Activated CD4-positive, alpha-beta T cell treated with anti-CD3 and anti-CD28 coated beads, Interleukin-2, amount 10 ng/mL, durations not matched to agents 7 days and 5 days (primary cell): ENCODE measurements at places on chromosomes 11 and 22. TPM values are rescaled to one million over a fixed set of nuclear protein-coding genes. Genes with fewer than 3 reads are reported as not detected.

DNA sequence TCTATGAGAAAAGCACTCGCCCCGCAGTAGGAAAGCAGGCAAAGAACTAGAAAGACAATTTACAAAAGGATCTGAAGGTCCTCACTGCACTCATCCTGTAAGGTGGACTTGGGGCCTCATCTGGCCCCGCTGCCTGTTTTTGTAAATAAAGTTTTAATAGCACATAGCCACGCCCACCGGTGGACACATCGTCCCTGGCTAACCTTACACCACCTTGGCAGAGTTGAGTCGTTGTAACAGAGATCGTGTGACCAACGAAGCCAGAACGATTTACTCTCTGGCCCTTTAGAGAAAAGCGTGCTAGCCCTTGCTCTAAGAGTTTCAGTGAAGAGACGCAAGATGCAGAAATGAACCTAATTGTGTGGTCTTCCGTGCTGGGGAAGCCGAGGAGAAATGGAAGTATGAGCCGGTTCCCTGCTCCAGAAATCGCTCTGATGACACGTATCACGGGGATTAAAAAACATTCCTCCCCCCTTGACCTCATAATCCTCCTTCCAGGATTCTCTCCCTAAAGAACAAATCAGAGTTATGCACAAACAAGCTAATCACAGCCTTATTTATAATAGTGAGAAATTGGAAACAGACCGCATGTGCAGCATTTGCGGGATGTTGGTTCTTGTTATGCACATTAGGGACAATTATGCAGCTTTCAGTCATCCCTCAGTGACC lies 80.1 kb downstream of the CDKN1C start:
- H3K27ac ChIP-seq = no peak overlapping the region
- DNase-seq = no peak
- H3K4me3 ChIP-seq = no peak overlapping the region
- H3K36me3 ChIP-seq = no peaks in the 10 kb centered on the region
- peaks cover 9% of the 10 kb centered on the region for H3K4me1 ChIP-seq
- H3K27me3 ChIP-seq = no peaks in the 10 kb centered on the region

DNA sequence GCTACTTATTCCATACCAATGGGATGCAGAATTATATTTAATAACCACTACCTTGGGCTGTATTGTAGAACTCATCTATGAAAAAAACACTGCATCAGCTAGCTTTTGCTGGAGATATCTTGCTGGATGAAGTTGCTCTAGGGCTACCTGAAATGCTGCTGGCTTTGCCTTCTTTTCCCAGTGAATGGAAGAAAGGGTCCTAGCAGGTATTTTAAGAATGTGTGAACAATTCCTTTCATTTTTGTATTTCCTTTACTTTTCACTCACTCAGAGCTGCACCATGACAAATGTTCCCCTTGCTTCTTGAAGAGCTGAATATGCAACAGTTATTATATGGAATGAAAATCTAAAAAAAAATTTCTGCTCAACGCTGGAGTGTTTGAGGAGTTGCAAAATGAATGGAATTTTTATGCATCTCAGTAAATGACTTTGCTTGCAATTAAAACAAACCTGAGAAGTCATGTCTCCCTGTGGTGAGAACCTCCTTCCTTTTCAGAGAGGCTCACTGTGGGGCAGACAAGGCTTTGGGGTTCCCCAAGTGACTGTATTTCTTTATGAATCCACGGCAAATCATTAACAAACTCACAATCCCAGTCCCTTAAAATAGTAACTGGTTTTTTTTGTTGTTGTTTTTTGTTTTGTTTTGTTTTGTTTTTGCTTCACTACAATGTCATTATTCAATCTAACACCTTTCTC lies 566.8 kb upstream of the KIRREL3 start:
- H3K4me3 ChIP-seq = no peak overlapping the region
- H3K27me3 ChIP-seq = no peaks in the 10 kb centered on the region
- no peaks in the 10 kb centered on the region for H3K36me3 ChIP-seq
- no peak overlapping the region for H3K27ac ChIP-seq

DNA sequence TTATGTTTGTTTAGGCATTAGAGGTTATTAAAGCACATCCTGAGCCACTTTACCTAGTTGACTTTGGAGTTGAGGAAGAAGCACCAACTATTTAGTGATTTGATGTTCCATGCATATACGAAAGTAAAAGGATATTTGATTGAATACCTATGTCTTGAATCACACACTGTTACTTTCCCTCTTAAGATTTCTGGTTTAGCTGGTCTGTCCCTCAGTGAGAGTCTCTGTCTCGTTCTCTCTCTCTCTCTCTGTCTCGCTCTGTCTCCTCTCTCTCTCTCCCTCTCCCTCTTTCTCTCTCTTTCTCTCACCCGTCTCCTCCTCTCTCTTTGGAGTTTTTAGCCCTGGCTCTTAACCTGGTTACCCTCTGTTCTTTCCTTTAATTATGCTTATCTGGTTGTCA lies 11.0 kb downstream of the CTNND1 start:
- peaks cover 6% of the 10 kb centered on the region for H3K4me1 ChIP-seq
- no peak overlapping the region for H3K27ac ChIP-seq
- DNase-seq = no peak
- H3K4me3 ChIP-seq = no peak overlapping the region
- no peaks in the 10 kb centered on the region for H3K36me3 ChIP-seq

DNA sequence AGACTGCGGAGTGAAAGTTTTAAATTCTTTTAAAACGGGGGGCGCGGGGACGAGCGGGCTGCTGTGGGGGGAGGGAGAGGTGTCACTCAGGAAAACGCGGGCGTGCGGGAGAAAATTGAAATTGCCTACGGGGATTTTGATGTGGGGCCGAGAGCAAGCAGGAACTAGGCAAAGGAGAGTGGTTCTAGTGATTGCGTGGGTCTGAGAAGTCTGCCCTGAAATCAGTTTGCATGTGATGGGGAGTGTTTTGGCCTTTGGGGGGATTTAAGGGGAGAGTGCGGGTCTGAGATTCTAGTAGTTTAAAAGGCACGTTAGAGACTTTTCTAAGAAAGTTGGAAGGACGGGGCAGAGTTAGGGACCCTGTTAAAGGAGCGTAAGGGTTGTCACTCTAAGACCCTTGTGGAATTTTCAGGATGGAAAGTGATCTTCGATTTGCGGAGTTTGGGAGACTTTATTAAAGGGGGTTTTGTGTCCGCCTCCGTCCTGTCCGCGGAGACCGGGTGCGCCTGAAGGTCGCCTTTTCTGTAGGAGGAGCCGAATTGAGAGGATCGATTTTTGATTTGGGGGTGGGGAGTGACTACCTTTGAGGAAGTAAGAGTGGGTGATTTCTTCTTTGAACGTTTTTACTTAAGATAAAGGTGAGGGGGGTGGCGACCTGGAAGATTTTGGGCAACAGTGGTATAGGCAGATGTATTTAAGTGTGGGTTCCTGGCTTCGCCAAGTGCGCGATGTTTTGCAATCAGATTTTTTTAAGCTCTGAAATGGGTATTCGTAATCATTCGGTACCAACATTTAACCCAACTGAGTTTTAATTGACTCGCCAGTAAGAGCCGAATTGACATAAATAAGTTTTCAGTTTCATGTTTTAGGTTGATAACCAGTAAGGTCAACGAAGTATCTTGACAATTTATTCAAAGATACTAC lies 1.1 kb downstream of the EED start:
- H3K27ac ChIP-seq = no peak overlapping the region
- H3K36me3 ChIP-seq = peaks cover 18% of the 10 kb centered on the region
- no peak overlapping the region for H3K4me3 ChIP-seq
- H3K27me3 ChIP-seq = no peaks in the 10 kb centered on the region
- DNase-seq = peak; percentile 29

DNA sequence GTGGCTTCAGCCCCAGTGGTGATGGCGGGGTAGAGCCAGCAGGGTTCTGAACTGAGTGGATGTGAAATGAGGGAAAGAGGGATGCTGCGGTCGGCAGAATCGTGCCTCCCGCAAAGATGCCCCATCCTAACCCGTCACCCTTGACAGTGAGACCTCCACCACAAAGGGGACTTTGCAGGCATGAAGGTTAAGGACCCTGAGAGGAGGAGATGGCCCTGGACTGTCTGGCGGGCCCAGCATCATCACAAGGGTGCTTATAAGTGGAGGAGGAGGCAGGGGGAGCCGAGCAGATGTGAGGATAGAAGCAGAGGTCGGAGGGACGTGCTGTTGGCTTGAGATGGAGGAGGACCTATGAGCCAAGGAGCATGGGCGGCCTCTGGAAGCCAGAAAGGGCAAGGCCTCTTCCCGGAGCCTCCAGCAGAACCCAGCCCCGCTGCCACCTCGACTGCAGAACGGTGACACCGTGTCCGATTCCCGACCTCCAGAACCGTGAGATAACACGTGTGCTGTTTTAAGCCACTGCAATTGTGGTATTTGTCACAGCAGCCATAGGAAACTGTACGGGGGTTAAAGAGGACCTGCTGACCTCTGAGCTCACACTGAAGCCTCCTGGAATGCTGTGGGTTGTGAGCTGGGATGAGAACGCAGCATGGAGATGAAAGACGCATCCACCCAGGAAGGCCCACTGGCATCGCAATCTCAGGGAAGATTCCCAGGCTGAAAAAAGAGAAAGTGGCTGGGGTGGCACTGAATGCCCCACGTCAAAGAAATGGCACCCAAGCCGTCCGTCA lies 10.9 kb downstream of the LINC01488 start:
- H3K36me3 ChIP-seq = no peaks in the 10 kb centered on the region
- no peaks in the 10 kb centered on the region for H3K4me1 ChIP-seq
- no peak for DNase-seq
- H3K4me3 ChIP-seq = no peak overlapping the region

DNA sequence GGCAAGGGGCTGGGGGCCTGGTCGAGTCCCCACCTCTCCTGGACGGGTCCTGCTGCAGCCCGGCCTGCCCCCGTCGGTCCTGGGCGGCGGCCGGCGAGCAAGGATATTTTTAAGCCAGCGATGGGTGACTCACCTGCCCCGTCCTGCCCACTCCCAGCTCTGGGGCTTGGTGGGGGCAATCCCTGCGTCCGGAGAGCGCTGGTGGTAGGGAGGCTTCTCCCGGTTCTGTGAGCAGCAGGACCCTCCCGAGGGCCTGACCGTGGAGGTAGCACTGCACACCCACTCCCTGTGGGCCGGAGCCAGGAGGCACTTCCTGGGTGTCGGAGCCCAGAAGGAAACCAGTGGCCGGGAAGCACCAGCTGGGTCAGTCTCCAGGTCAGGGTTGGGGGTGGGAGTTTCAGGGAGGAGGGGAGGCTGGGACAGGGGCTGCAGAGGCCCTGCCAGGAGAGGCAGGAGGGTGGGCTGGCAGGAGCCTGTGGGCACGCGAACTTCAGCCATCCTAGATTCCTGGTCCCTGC lies 467 bp downstream of the EPS8L2 start:
- no peak overlapping the region for H3K4me3 ChIP-seq
- peaks cover 11% of the 10 kb centered on the region for H3K27me3 ChIP-seq
- H3K4me1 ChIP-seq = peaks cover 8% of the 10 kb centered on the region
- peaks cover 1% of the 10 kb centered on the region for H3K36me3 ChIP-seq
- H3K27ac ChIP-seq = no peak overlapping the region

DNA sequence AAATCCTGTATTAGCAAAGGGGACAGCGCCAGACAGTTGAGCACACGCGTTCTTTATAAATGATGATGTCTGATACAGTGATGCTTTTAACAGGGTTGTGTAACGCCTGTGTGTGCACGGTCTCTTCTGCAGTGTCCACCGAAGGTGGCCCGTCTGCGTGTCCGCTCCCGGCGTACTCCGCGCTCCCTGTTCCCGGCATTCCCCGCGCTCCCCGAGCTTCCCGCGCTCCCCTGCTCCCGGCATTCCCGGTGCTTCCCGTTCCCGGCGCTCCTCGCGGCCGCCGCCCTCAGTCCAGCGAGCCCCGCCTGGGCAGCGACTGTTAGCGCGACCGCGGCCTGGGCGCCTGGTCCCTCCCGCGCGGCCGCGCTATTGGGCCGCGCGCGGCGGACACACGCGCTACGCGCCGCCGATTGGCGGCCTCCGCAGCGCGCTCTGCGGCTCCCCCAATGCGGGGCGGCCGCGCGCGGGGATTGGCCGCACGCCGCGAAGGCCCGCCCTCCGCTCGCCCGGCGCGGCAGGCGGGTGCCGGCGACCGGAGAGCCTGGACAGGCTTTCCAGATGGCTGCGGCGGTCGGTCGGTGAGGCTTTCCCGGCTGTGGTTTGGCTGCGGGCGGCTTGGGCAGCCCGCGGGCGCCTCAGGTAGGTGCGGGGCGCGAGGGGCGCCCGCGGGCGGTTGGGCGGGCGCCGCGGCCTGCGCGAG lies at the start of gene DGCR8:
DGCR8 (plus strand) TSS at position 497 of the 700 bp plus-strand sequence. CDS start 5,723 bp downstream, outside the sequence.
- no peaks in the 10 kb centered on the region for H3K27me3 ChIP-seq
- H3K27ac ChIP-seq = peak within 1 kb of the TSS; percentile 93

- H3K36me3 ChIP-seq = no peaks in the 10 kb centered on the region
- peaks cover 7% of the 10 kb centered on the region for H3K27me3 ChIP-seq
- DNase-seq = no peak
- H3K27ac ChIP-seq = no peak overlapping the region
- H3K4me1 ChIP-seq = peaks cover 13% of the 10 kb centered on the region
These were observed 64.7 kb upstream of the CREB3L1 start for GRCh38 chr11:46212720-46213119.

GRCh38 chr22:37178350-37179125 lies 9.5 kb downstream of the C1QTNF6 start:
- H3K4me1 ChIP-seq = peaks cover 20% of the 10 kb centered on the region
- no peak overlapping the region for H3K4me3 ChIP-seq
- H3K27me3 ChIP-seq = peaks cover 20% of the 10 kb centered on the region
- H3K27ac ChIP-seq = no peak overlapping the region
- H3K36me3 ChIP-seq = no peaks in the 10 kb centered on the region
- DNase-seq = no peak

DNA sequence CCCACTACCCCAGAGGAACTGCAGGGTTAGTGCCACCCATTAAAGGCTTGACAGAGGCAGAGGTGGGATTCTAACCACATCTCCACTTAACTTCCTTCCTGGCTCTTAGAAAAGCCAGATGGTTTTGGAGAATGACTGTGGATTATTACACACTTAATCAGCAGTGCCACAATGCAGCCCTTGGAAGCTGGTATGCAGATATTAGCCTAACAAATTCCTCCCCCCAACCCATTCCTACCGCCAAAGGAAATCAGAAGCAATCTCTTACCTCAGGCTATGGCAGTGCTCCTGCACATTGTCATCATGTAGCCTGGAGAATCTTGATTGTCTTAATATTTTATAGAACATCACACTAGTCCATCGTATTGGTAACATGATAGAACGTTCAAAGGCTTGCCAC lies 23.2 kb upstream of the NRGN start:
- H3K36me3 ChIP-seq = no peaks in the 10 kb centered on the region
- H3K4me3 ChIP-seq = no peak overlapping the region
- no peak for DNase-seq
- H3K4me1 ChIP-seq = peaks cover 12% of the 10 kb centered on the region

GRCh38 chr11:133204158-133204557 lies 328.1 kb downstream of the OPCML start:
- no peaks in the 10 kb centered on the region for H3K36me3 ChIP-seq
- H3K27me3 ChIP-seq = no peaks in the 10 kb centered on the region
- no peak overlapping the region for H3K27ac ChIP-seq
- no peaks in the 10 kb centered on the region for H3K4me1 ChIP-seq

Gene CHADL
- 0.17 TPM for total RNA-seq

Gene SPA17
- total RNA-seq = 1.1 TPM

Gene CRYBA4
- total RNA-seq = not detected

Gene PANX3
- total RNA-seq = not detected

Gene USP2
- total RNA-seq = 0.17 TPM

Gene API5
- 124 TPM for total RNA-seq

Gene MS4A8
- total RNA-seq = not detected

Gene PGA5
- not detected for total RNA-seq

Gene MRPL40
- 19.9 TPM for total RNA-seq
